ENCODE measurements at places on chromosomes 5 and 9.

DNA sequence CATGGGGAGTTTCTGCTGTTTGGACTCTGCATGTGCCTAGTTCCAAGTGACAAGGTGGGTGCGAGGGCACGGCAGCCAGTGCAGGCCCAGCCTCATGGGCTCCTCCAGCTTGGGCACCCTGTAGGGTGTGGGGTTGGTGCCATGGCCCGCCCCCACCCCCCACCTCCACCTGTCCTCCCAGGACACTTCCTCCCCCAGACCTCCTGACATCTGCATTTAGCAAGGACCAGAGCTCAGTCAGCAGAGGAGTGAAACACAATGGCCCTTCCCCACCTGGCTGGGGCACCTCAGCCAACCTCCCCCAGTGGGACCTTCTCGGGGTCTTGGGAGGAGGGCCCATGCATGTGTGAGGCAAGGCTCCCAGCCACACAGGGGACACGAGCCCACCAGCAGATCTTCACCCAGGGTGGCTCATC lies 1.9 kb upstream of the NKD2 start:
- DNase-seq: no peak

GRCh38 chr9:114285166-114285867 lies 37.6 kb upstream of the ORM1 start:
- no peak for DNase-seq

- DNase-seq: no peak
Observed at GRCh38 chr5:73921741-73922140, 295.7 kb downstream of the ARHGEF28 start.

DNA sequence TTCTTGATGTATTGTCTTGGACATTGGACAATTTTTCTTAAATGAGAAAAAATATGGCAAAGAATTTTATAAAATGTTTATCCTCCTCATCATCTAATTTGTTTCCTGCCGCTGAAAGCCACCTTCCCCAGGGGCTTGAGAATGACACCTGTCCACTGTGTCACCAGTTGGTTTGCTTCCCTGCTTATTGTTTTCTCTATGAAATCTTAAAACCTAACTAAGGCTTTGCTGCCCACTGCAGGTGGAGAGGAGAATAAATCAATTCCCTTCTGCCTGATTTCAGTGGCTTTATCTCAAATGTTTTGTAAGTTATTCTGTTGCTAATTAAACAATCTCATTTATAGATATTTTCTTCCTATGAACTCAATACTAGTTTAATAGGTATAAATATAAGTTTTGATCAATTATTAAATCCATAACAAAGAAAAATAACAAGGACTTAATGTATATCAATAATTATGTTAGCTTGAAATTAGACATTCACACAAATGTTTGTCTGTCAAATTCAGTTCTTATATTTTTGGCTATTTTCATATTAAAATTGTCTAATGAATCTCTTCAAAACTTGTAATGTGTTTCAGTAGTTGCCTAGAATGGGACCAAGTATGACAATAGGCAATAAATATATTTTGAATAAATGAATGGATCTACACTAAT lies 822.5 kb downstream of the PTPRD start:
- DNase-seq: peak; percentile 50

GRCh38 chr5:93022796-93023447 lies 558.1 kb downstream of the NR2F1-AS1 start:
- no peak for DNase-seq

DNA sequence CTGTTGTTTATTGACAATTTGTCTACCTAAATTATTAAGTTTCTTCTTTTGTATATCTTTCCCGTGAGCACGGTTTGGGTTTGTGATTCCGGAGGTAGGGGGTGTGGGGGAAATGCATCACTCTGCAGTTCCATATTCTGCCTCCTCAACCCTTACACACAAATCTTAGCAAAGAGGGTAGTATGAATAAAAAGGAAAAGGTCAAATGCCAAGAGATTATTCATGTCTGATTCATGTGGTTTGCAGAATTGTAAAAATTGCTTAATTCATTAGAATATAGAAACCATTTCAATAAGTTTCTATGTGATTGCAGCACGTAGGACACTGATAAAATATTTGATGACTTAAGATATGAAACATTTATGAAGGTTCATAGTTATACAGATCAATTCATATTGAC lies 601.9 kb downstream of the SEMA5A start:
- DNase-seq: no peak

GRCh38 chr9:87543251-87543650 lies 45.6 kb downstream of the DAPK1 start:
- no peak for DNase-seq

- DNase-seq: peak; percentile 79
Observed at GRCh38 chr9:18610956-18611355, 137.0 kb downstream of the ADAMTSL1 start.

DNA sequence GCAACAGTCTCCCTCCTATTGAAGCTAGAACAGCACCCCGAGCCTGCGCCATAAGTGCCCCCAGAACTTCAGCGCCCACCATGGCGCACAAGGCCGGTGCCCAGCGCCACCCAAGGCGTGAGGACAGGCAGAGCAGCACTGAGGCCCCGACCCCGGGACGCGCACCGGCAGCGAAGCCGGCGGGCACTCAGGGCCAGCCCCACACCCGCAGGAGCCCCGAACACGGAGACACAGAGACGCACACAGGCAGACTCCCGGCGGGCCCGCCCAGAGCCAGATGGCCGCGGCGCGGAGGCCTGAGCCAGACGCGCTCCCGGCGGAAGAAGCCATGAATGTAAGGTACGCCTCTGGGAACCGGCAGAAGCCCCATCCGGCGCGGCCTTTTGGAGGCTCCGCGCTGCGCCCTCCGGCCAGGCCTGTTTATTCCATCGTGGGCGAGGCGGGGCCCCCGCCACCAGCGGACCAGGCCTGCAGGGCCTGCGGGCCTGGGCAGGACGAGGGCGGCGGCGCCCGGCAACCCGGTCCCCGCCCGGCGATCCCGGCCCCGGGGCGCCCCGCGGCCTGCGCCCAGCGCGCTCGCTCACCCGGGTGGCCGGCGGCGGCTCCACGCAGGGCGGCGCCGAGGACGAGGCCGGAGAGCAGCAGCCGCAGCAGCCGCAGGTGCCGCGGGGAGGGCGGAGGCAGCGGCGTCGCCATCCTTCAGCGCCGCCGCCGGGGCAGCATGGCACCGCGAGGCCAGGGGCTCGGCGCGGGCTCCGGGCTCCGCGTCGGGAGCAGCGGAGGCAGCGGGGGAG lies 486 bp downstream of the NPDC1 start:
- no peak for DNase-seq
